ENCODE measurements at places on chromosomes 4 and X. TPM values are rescaled to one million over a fixed set of nuclear protein-coding genes. Genes with fewer than 3 reads are reported as not detected.

DNA sequence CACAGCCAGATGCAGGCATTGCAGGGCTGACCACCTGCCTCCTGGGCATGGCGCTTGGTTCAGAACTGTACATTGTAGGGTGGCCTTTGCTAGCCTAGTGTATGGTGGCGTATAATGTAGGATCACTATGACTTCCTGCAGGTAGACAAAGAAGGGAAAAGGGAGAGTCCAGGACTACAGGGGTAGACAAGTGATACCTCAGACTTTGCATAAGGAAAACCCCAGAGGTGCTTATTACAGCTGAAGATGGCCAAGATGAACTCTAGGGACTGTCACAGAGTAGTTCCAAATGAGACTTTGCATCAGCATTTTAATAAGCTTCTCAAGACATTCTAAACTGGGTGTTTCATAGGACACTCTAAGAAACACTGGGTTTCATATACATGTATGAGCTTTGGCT lies 116.4 kb upstream of the PUDP start:
- no peak for DNase-seq

DNA sequence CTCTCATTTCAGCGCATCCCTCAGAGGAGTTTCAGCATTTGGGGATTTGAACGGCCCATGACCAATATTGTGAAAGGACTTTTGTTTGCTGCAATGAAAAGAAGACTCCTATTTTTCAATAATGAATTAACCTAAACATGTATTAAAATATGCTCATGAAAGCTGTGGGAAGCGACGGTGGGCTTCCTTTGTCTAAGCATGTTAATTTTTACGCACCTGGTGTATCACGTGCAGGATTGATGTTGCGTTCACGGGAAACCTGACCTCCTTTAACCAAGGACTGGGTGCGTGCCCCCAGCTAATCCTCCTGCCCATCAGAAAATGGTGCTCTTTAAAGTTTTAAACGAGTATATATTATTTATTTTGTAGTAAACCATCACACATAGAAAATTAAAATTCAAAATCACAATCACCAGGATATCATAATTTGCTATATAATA lies 590 bp upstream of the CCDC110 start:
- no peak for DNase-seq

DNA sequence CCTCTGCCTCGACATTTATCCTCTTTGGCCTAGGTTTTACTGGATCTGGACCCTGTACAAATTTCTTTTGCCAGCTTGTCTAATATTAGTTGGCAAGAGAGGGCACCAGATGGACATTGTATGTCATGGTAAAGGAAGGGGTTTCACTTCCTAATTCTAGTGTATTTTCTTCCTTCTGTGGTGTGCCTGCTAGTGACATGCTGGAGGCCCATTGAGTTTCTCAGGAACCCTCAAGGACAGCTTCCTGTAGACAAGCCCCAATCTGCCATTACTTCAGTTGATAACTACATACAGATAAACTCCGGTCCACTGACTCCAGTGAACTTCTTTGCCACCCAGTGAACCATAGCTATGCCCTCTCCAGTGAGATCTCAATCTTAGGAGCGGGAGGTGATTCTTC lies 116.9 kb downstream of the STPG2 start:
- DNase-seq, result no peak

DNA sequence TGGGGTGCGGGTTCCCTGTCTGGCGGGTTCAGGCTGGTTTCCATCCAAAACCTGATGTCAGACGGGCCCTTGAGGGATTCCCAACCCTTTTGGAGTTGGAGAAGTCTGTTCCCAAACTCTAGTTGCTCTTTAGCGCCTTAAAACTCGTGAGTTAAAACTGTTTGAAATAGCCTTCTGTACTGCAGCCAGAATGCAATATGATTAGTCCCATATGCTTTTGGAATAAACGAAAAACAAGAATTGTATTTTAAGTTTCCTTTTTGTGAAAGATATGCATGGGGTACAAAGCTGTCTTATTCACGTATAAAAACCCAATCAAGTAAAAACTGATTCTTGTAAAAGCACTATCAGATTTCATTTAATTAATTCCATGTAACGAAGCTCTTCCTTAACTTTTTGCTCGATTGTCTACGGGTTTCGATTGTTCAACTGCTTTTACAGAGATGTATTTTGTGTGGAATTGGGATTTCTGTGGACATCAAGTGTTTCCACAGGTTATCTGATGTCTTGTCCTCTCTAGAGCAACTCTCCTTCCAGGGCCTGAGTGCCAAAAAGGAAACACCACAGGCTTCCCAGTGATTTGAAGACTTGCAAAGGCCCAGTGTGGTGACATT lies 49.5 kb downstream of the CLDN34 start:
- DNase-seq, result no peak

BTC gene
- 0.12 TPM for total RNA-seq
